Subcutaneous preadipocyte (primary cell): ENCODE measurements at places on chromosomes 2 and 18. TPM values are rescaled to one million over a fixed set of nuclear protein-coding genes. Genes with fewer than 3 reads are reported as not detected.

The LCLAT1 gene
- 13.6 and 21.3 TPM in 2 replicates for total RNA-seq

The MROH2A gene
- total RNA-seq: not detected in 2 replicates

The MALL gene
- 4.7 and 8.8 TPM in 2 replicates for total RNA-seq

The CGREF1 gene
- total RNA-seq: 7.2 and 14.3 TPM in 2 replicates

The SCN1A gene
- total RNA-seq: 0.37 and 2.0 TPM in 2 replicates
